ENCODE measurements at places on chromosomes 7 and 10.
A peak's percentile ranks its signal among the peaks of the same experiment; 100 is the strongest.

DNA sequence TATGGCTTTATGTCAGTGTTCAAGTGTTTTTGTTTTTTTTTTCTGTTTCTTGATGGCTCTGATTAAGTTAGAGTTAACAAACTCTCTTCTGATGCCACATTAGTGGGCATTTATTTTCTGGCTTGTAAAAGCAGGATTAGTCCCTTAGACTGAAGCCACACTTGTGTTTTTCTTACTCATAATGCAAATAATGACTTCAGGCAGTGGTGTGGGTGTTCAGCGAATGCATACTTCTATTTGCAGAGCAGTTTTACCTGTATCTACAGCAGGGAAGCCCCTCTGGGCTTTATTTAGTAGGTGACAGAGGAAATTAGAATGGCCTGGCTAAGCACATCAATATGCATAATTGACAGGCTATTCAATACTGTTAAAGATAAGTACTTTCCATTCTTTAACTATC is 79.9 kb downstream of the CNNM2 start:
- DNase-seq: no peak

GRCh38 chr7:134176037-134176350 is 48.9 kb downstream of the LRGUK start:
- DNase-seq: no peak

GRCh38 chr7:97731736-97732564 is at the start of gene TAC1:
TAC1 (plus strand) TSS chr7:97732086; CDS start chr7:97732613, 527 bp downstream.
- DNase-seq: no peak

GRCh38 chr7:85068799-85069198 is 118.1 kb downstream of the SEMA3D start:
- no peak for DNase-seq

DNA sequence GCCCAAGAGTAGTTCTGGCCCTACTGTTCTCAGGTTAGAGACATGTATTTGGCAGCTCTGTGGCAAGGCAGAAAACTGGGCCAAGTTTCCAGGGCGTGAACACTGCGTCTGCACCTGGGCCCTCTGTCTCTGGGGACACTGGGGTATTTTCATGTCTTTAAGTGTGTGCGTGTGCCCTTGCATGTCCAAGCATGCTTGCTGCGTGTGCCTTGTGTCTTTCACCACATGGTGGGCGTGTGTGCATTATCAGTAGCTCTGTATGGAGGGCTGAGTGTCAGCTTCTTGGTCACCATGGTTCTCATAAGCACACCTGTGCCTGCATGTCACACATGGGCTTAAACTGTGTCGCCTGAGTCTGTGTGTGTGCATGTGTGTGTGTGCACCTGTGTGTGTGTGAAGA is 69.3 kb downstream of the HIPK2 start:
- no peak for DNase-seq

GRCh38 chr7:15402436-15403136 is 159.2 kb downstream of the AGMO start:
- no peak for DNase-seq

DNA sequence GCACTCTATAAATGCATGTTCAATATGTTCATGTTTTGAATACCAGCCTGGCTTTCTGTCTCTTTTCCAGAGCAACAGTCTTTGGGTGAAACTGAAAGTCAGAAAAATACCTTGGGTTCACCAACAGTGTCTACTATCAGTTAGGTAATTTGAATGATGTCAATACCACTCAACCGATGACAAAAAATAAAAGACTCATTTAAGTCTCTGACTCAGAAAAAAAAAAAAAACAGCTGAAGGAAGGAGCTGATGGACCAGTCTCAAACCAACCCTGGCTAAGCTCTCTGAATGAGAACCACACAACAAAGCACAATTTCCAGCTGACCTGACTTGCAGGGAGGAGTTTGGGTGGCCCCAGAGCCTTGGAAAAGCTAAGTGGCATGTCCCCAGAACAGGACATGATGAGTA is 42.5 kb downstream of the ABLIM1 start:
- no peak for DNase-seq

- no peak for DNase-seq
These were observed 291.7 kb downstream of the THSD7A start for GRCh38 chr7:11540271-11540761.

GRCh38 chr10:52284416-52285013 is 29.6 kb upstream of the DKK1 start:
- DNase-seq: no peak

- no peak for DNase-seq
These were observed 45.7 kb downstream of the CREB3L2 start for GRCh38 chr7:137956183-137956582.

GRCh38 chr10:17412323-17412722 is 42.1 kb downstream of the ST8SIA6 start:
- no peak for DNase-seq

DNA sequence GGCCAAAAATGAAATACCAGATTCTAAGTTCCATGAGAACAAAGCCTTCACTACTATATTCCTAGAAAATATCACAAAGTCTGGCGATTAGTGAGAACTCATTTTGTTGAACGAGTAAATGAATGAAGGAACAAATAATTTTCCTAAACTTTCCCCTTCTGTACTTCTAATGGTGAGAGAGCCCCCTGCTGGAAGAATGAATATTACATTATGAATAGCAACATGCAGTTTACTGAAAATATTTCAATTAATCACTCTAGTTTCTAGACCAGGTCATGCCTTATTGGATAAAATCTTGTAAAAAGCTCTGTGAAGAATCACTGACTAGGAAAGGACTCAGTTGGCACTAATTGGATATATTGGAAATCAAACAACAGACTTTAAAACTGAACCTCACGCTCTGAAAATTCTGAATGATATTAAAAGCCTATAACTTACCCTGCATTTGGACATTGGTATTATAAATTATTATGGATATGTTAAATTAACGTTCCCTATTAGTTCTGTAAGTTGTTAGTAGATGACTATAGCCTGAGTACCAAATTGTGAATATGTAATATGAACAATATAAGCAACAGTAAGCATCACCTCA is 32.4 kb upstream of the MTPN start:
- no peak for DNase-seq

- no peak for DNase-seq
These were observed 1197.7 kb upstream of the LRRN3 start for GRCh38 chr7:109893231-109893630.

DNA sequence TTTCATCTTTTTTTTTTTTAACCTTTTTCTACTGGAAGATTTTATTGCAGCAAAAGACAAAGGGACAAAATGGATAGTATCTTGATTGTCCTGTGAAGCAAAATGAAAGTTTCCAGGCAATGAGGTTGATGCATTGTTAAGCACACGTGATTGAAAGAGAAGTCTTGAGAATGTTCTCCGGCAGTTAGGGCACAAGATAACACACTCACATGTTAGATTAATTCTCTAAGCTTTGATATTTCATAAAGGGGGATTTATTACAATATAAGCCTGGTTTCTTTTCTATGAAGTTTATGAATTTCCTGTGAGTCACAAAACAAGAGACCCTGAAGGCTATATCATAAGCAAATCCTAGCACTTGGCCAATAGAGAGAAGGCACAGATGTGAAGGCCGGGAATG is 93.4 kb upstream of the ARMC3 start:
- DNase-seq: no peak

DNA sequence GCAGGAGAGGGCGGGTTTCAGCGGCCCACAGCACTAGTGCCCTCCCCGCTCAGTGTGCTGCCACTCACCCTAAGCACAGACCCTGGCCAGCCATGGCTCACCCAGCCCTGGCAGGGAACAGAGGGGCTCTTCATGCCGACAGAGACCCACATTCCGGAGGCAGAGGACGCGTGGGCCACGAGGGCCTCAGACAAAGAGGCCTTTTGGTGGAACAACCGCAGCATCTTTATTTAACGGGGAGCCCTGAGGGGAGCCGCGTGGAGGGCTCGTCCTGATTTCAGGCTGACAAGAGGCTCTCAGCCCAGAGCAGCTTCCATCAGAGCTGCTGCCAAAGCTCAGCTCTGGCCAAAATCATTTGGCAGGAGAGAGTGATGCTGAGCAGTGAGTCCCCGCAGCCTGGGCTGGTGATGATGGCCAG is 127.8 kb downstream of the SH3PXD2A start:
- DNase-seq: no peak

GRCh38 chr7:83001362-83002040 is 161.2 kb downstream of the PCLO start:
- no peak for DNase-seq

- DNase-seq: no peak
These were observed 221.0 kb downstream of the TWIST1 start for GRCh38 chr7:18896343-18896975.

GRCh38 chr10:37289833-37290464 is 164.6 kb downstream of the ANKRD30A start:
- DNase-seq: no peak

DNA sequence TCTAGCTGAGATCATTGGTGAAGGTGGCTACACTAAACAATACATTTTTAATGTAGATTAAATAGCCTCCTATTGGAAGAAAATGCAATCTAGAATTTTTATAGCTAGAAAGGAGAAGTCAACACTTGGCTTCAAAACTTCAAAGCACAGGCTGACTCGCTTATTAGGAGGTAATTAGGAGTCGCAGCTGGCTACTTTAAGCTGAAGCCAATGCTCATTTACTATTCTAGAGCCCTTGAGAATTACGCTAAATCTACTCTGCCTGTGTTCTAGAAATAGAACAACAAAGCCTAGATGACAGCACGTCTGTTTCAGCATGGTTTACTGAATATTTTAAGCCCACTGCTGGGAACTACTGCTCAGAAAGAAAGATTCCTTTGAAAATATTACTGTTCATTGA is 101.6 kb upstream of the EEPD1 start:
- DNase-seq: no peak

GRCh38 chr10:35379226-35380137 is 43.2 kb downstream of the CCNY start:
- DNase-seq: no peak

DNA sequence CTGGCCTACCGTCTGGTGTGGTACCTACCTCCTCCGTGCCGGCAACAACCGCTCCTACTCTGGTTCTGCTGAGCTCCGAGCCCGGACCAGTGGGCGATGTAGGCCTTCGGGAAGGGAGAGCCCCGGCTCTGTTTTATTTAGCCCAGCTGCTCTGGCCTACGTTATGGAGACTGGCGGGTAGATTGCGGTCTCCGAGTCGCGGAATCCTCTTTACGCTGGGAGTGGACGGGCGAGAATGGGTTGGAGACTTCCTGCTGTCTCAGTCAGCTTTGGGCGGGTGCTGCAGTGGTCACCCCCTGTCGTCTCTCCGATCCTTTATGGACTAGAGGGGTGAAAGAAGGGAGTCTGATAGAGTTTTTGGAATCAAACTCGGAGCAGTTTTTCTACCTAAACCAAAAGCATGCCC is 406 bp downstream of the CBLL1 start:
- DNase-seq: no peak

- DNase-seq: no peak
These were observed 21.1 kb downstream of the LIMK1 start for GRCh38 chr7:74104702-74105101.

GRCh38 chr7:81244224-81244623 is 325.4 kb upstream of the SEMA3C start:
- no peak for DNase-seq

- no peak for DNase-seq
These were observed 1.0 kb downstream of the LRRTM3 start for GRCh38 chr10:66926841-66927240.

DNA sequence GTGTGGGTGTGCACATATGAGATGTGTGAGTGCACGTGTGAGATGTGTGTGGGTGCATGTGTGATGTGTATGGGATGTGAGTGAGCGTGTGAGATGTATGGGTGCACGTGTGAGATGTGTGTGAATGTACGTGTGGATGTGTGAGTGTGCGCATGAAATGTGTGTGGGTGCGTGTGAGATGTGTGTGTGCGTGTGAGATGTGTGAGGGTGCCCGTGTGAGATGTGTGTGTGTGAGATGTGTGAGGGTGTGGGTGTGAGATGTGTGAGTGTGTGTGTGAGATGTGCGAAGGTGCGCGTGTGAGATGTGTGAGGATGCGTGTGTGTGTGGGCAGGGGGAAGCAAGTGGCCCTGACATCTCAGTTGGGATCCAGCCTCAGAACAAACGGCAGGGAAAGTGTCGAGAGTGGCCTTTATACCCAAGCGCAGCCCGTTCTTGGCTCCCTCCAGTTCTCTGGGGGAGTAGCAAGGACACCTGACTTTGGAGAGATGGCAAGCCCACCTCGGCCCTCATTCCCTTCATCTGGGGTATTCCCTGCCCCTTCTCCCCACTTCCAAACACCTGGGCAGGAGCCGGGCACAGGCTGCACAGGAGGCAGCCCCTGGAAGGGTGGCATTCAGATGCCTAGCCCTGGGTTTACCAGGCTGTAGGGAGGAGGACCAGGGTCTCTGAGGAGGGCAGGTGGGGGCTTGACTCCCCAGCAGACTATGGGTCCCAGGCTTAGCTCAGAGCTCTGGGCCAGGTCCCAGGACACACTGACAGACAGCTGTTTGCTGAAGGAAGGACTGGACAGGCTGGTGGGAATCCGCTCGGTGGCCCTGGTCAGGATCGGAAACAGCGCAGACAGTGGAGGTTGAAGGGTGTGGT is 31.6 kb downstream of the PPIF start:
- peak; percentile 15 for DNase-seq

GRCh38 chr10:24561453-24561852 is 162.2 kb downstream of the ARHGAP21 start:
- DNase-seq: no peak

GRCh38 chr7:105652359-105652993 is 71.2 kb upstream of the EFCAB10 start:
- DNase-seq: peak; percentile 76

- no peak for DNase-seq
These were observed 135.4 kb upstream of the KMT2E start for GRCh38 chr7:104878577-104878976.

DNA sequence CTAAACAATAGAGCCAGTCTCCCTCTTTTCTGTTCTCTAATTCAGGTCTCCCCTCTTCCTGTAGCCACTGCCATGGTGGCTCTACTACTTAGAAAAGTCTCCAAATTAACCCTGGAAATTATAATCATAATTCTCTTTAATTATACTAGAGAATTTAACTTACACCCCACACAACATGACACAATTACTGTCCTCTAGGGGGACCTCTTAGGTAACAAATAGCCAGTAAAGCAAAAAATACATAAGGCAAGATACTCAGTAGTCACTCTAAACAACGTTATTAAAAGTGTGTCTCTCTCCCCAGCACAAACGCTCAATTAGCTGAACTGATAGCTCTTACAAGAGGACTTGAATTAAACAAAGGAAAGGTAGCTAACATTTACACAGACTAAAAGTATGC is 44.3 kb upstream of the ZNF107 start:
- DNase-seq: no peak

GRCh38 chr10:122121059-122121458 is 132.1 kb downstream of the TACC2 start:
- no peak for DNase-seq

All from stimulated activated CD4-positive, alpha-beta T cell treated with anti-CD3 and anti-CD28 coated beads, Interleukin-2, amount 100 ng/mL, for 24 hours (primary cell).